ENCODE measurements at places on chromosomes 4 and X. TPM values are rescaled to one million over a fixed set of nuclear protein-coding genes. Genes with fewer than 3 reads are reported as not detected.

The HSD17B11 gene
- total RNA-seq, result 44.3 TPM

The GPC3 gene
- total RNA-seq, result 0.13 TPM

The NONO gene
- 400 TPM for total RNA-seq

The ART3 gene
- total RNA-seq, result 0.95 TPM

The WWC2 gene
- 0.28 TPM for total RNA-seq

The CXCL8 gene
- total RNA-seq, result 12.5 TPM

The NALF2 gene
- total RNA-seq, result 0.20 TPM

The GAGE12H gene
- not detected for total RNA-seq

The UGT8 gene
- total RNA-seq, result 0.25 TPM

The SLC10A6 gene
- not detected for total RNA-seq

The PLAC1 gene
- not detected for total RNA-seq

The RPA4 gene
- total RNA-seq, result 0.50 TPM

The CT45A2 gene
- not detected for total RNA-seq

The CT45A5 gene
- 1.1 TPM for total RNA-seq
